ENCODE measurements at places on chromosomes 5 and 9. TPM values are rescaled to one million over a fixed set of nuclear protein-coding genes. Genes with fewer than 3 reads are reported as not detected.

Gene PCDHB6
- 0.59 TPM for total RNA-seq

Gene LOX
- total RNA-seq: 317 TPM

Gene PCDHA10
- 0.59 TPM for total RNA-seq

DNA sequence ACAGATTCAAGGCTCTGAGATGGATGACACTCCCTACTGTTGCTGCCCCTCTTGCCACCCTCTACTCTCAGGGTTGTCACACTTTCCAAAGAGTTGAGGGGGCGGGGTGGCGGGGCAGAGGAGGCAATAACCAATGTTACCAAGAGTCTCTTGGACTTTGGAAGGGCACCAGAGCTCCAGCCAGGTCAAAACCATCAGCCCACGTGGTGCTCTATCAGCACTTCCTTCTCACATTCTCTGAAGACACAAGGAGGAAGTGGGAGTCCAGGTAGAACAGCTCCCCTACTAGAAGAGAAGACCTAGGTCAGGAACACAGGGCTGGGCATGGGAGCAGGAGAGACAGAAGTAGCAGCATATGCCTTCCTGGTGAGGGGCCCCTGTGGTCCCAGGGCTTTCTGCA, 33.0 kb upstream of the PIK3R1 start:
- no peak overlapping the region for H3K4me3 ChIP-seq
- H3K36me3 ChIP-seq: no peaks in the 10 kb centered on the region
- no peak for DNase-seq
- no peaks in the 10 kb centered on the region for H3K27me3 ChIP-seq
- peaks cover 8% of the 10 kb centered on the region for H3K4me1 ChIP-seq
- no peak overlapping the region for H3K27ac ChIP-seq

DNA sequence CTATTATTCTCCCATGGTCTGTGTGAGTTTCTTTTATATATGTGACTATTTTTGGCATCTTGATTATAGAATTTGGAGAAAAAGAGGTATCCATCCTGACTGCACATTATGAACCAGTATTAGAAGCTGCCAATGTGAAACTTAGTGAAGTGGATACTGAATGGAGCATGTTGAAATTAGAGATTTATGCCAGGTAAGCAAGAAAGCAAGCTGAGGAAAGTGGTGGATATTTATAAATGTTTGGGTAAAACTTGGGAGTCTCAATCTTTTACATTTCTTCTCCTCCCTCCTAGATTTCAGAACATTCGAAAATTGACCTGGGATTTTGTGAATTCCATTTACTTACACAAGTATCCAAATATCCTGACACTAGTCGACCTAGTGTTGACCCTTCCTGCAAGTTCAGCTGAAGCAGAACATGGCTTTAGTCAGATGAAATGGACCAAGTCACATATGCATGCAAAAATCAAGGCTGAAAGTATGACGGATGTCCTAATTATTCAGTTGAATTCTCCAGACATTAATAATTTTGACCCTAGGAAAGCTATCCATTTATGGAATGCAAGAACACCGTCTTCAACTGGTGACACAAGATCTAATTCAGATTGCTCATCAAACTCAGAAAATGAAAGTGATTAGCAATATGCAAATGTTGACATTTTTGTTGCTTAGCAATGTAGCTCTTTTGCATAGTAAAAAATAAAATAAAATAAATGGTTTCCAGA, 66.8 kb upstream of the IL7R start:
- peak overlapping the region; percentile 19 for H3K27ac ChIP-seq
- H3K36me3 ChIP-seq: no peaks in the 10 kb centered on the region
- DNase-seq: no peak
- peaks cover 19% of the 10 kb centered on the region for H3K4me1 ChIP-seq
- H3K4me3 ChIP-seq: no peak overlapping the region

- H3K4me1 ChIP-seq: no peaks in the 10 kb centered on the region
- H3K4me3 ChIP-seq: no peak overlapping the region
- H3K36me3 ChIP-seq: no peaks in the 10 kb centered on the region
- no peaks in the 10 kb centered on the region for H3K27me3 ChIP-seq
- no peak overlapping the region for H3K27ac ChIP-seq
Observed at GRCh38 chr5:18553269-18553668, 919.0 kb downstream of the TAF11L14 start.

DNA sequence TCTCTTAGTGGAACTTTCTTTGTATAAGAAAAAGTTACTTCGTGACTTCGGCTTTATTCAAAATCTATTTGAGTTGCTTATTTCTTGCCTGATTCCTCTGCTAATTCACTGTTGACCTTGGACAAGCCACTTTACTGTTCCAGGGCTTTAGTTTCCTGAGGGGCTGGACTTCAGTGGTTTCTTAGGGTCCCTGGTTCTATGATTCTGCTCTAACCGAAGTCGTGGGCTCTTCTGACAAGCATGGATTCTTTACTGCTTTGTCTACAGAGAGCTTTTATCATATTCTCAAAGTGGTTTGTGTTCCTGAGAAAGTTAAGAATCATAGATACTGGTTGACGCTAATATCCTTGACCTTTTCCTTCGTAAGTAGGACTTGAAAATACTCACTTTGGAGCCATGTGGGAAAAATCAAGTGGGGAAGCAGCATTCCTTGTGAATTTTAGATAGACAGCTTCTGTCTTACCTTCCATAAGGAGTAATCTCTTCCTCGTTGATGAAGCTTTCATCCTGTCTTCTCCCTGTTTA, 21.1 kb downstream of the EXOSC2 start:
- peak overlapping the region; percentile 94 for H3K27ac ChIP-seq
- DNase-seq: peak; percentile 15
- H3K4me1 ChIP-seq: peaks cover 9% of the 10 kb centered on the region

- DNase-seq: no peak
- peaks cover 30% of the 10 kb centered on the region for H3K27me3 ChIP-seq
- H3K4me1 ChIP-seq: peaks cover 5% of the 10 kb centered on the region
- no peak overlapping the region for H3K27ac ChIP-seq
Observed at GRCh38 chr9:38338342-38339018, 54.0 kb upstream of the ALDH1B1 start.

DNA sequence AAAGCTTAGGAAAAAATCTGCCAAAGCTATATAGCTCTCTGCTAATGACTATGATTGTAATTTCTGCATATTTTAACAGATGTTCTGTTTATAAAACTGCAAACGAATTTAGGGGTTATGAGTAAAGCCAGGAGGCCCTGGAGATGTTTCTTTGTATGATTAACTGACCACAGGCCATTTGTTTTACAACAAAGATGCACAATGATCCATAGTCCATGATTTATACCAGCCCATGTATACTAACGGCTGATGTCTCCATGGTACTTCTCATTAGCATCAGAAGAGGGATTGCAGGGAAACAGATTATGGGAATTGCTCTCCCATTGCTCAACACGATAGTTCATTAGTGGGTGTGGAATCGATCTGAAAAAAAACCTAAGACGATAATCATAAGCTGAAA, 78.9 kb downstream of the PPP2R2B start:
- no peak overlapping the region for H3K27ac ChIP-seq
- DNase-seq: no peak
- H3K27me3 ChIP-seq: no peaks in the 10 kb centered on the region
- H3K4me1 ChIP-seq: no peaks in the 10 kb centered on the region

GRCh38 chr5:31887556-31887955, 248.6 kb downstream of the PDZD2 start:
- H3K36me3 ChIP-seq: no peaks in the 10 kb centered on the region
- H3K27me3 ChIP-seq: peaks cover 21% of the 10 kb centered on the region
- no peak for DNase-seq
- H3K4me1 ChIP-seq: no peaks in the 10 kb centered on the region
- H3K27ac ChIP-seq: no peak overlapping the region
